Common myeloid progenitor, CD34-positive (primary cell): ENCODE measurements at places on chromosomes 16 and 17.
A peak's percentile ranks its signal among the peaks of the same experiment; 100 is the strongest.

GRCh38 chr17:80989586-80989913, 2.1 kb upstream of the CHMP6 start:
- DNase-seq = no peak

DNA sequence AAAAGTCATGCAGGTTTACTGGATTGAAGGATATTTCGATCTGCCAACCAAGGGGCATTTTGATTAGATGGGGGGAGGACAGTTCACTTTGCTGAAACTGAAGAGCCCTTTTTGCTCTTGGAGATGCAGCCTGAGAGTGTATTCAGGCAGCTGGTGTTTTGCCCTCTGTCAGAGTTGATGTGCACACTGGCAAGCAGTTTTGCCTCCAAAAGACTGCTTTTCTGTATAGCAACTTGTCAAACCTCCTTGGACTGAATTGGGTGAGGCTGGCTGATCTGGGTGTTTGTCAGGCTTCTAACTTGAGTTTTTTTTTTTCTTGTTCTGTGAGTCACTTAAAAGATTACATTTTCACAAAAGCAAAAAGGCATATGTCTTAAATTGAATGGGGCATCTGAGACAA, 22.6 kb upstream of the ANKFN1 start:
- no peak for DNase-seq

- no peak for DNase-seq
These were observed 885 bp upstream of the VASN start for GRCh38 chr16:4370570-4371356.

DNA sequence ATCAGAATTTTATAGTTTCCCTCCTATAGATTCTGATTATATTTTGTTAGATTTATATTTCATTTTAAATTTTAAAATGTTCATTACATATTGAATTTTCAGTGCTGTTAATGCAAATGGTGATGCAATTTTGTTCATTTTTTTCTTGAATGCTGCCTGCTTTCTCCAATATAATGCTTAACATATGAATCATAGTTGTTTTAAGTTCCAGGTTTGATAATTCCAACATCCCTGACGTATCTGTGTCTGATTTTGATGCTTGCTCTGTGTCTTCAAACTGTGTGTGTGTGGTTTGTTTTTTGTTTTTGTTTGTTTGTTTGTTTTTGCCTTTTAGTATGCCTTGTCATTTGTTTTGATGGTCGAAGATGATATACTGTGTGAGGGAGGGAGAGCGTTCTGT, 134.7 kb upstream of the ELAC2 start:
- DNase-seq = no peak

- DNase-seq = peak; percentile 61
These were observed 1.4 kb downstream of the MSL1 start for GRCh38 chr17:40122999-40123810.

GRCh38 chr16:22120440-22120839, 28.1 kb downstream of the VWA3A start:
- DNase-seq = no peak

- DNase-seq = no peak
These were observed 9.8 kb upstream of the MED11 start for GRCh38 chr17:4721203-4722135.

DNA sequence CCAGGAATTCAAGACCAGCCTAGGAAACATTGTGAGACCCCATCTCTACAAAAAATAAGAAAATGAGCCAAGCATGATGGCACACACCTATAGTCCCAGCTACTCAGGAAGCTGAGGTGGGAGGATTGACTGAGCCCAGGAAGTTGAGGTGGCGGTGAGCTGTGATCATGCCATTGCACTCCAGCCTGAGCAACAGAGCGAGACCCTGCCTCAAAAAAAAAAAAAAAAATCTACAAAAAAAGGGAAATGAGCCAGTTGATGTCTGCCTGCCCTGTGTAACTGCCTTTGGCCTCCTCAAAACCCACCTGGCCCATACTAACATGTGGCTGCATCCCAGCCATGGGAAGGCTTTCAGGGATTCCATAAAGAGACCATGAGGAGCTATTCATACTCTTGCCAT, 4.5 kb downstream of the RANBP10 start:
- DNase-seq = no peak

DNA sequence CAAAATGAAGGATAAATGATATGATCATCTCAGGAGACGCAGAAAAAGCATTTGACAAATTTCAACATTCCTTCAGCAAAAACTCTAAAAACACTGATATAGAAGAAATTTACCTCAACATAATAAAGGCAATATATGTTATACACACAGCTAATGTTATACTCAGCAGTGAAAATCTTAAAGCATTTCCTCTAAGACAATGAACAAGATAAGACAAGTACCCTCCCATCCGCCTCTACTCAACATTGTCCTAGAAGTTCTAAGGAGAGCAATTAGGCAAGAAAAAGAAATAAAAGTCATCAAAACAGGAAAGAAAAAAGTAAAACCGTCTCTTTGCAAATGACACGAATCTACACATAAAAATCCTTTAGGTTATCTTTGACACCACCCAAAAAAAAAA, 1432.8 kb downstream of the CDH11 start:
- no peak for DNase-seq

DNA sequence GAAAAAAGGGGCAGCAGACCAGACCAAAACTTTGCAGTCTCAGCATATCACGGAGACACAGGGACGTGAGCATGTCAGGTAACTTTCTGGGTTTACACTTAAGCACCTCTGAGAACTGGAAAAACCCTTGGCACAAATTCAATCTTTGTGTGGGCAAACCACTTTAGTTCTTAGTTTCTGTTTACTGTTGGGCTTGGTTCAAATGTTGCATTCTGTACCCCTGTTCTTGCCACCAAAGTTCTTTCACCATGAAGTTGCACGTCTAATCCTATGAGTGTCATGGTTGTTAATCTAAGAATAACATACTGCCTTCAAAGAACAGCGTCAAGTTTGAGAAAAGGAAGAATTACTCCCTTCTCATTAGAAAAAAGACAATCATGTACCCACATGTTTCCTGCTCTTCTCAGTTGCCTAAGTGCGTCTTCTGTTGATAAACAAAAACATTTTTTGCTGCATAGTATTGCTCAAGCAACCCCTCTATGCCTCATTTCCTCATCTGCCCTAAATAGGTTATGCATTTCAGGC, 11.6 kb downstream of the KRT33A start:
- no peak for DNase-seq

DNA sequence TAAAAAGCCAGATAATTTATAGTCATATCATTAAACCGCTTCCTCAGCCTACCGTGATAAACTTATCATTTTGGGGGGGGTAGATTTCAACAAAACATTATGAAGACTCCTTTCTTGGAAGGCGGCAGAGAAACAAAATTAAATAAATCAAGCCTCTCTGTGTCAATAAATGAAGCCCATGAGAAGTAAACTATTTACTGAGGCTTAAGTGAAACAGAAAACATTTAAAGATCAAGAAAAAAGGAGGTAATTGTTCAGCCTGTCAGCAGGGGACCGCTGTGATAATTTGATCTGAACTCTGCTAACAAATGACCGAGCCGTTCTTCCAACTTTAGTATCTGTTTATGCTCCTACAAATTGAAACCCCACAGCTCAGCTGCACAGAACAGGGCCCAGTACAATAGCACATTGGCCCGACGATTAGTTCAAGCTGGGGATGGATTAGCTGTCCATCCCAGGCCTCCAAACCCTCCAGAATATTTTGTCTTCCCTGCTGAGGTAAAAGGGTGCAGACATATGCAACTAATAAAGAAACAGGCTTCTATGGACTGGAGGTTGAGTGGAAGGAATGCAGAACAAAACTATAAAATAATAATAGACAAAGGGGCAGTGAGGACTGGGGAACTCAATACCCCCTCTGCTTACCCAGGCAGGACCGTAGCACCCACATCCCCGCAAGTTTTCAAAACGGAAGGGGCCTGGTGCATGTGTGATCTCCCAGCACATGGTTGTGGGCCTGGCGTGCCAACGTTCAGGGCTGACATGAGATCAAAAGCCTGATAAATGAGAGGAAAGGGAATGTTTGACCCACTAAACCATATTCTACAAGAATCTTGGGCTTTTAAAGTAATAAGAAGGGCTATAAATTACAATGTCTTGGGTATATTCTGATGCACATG, 298.1 kb upstream of the IRX5 start:
- no peak for DNase-seq

- DNase-seq = peak; percentile 84
These were observed 178.3 kb downstream of the PRKCB start for GRCh38 chr16:24013864-24014645.

GRCh38 chr17:48505788-48506187, 25.0 kb downstream of the HOXB1 start:
- peak; percentile 97 for DNase-seq

DNA sequence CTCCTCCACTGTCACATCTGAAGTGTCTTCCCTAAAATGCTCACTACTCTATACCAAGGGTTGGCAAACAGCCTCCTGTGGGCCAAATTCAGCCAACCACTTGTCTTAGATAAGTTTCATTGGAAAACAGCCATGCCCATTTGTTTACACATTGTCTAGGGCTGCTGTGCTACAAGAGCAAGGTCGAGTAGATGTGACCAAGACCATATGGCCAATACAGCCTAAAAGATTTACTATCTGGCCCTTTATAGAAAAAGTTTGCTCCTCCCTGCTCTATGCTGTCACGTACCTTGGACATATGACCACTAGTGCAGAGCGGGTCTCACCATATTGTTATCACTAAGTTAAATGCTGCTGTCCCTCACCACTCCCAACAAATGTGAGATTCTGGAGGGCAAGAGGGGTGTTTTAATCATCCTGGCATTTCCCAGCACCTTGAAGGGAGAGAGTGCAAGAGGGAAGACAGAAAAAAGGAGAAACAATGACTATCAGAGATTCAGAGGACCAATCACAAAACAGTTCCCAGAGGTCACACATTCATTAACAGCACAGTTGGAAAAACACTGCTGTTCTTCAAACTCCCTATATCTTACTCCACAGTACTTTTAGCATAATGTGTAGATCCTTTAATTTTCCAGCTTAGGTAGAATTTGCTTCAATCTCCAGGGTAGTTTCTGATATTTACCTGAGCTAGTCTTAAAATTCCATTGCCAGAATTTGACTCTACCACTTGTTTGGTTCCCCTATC, 13.2 kb downstream of the LSM12 start:
- peak; percentile 13 for DNase-seq

DNA sequence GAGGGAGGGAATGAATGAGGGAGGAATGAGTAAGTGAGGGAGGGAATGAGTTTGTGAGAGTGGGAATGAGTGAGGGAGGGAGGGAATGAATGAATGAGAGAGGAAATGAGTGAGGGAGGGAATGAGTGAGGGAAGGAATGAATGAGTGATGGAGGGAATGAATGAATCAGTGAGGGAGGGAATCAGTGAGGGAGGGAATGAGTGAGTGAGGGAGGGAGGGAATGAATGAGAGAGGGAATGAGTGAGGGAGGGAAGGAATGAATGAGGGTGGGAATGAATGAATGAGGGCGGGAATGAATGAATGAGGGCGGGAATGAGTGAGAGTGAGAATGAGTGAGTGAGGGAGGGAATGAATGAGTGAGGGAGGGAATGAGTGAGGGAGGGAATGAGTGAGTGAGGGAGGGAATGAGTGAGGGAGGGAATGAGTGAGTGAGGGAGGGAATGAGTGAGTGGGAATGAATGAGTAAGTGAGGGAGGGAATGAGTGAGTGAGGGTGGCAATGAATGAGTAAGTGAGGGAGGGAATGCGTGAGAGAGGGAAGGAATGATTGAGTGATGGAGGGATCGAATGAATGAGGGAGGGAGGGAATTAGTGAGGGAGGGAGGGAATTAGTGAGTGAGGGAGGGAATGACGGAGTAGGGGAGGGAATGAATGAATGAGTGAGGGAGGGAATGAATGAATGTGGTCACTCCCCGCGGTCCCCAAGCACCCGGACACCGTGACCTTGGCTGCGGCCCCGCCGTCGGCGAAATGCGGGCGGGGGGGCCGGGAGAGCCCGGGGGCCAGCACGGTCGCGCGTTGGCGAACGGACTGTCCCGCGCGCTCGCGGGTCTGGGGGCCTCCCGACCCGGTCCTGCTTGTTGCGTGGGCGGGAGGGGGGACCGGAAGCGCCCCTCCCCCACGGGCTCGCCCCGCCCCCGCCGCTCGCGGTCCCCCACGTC, 1.1 kb upstream of the UBE2I start:
- DNase-seq = peak; percentile 80

- DNase-seq = peak; percentile 87
These were observed 32.6 kb upstream of the ABCA9 start for GRCh38 chr17:69093279-69093789.

- DNase-seq = no peak
These were observed 3.0 kb upstream of the ZDHHC7 start for GRCh38 chr16:85014311-85014710.

GRCh38 chr16:24493821-24494220, 45.5 kb upstream of the RBBP6 start:
- DNase-seq = no peak

DNA sequence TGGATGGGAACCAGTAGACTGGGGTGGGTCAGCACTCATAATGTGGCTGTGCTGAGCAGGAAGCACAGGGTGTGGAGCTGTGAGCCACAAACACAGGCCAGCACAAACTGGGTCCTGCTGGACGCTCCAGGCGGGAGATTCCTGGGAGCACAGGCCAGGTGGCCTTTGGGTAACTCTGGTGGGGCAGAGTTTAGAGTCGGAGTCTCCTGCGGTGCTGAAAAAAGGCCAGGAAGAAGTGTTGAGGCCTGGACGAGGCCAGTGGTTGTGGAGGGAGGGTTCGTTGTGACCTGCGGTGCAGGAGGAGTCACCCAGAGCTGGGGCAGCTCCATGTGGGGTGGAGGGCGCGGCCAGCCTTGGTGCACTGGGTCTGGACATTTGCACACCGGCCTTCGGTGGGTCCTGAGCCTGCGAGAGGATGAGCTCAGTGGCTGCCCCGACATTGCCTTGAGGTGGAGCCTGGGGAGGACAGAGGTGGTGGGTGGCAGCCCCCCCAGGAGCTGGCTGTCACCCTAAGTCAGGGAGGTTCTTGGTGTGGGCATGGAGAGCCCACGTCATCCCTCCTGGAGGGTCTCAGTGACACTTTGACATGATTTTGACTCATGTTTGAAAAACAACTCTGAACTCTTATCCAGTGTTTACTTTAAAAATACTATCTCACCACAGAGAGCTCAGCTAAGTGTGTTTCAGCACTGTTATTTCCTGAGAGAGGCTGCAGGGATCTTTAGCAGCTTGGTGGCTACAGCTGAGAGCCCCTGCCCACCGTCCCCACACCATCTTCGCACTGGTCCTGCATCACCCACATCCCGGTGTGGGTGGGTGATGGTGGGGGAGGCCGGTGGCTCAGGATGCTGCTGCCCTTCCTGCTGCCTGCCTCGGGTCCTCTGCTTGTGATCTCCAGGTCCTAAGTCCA, 98.7 kb downstream of the NPIPB11 start:
- DNase-seq = no peak
